ENCODE measurements at places on chromosomes 12 and 14.

- DNase-seq = peak; percentile 55
Observed at GRCh38 chr14:77459072-77459723, 1.3 kb downstream of the AHSA1 start.

GRCh38 chr12:42323856-42324255, 2.0 kb downstream of the ZCRB1 start:
- DNase-seq = no peak

GRCh38 chr12:47397664-47398281, 308.1 kb downstream of the RPAP3 start:
- no peak for DNase-seq

GRCh38 chr12:2536724-2537123, 258.0 kb upstream of the FKBP4 start:
- DNase-seq = no peak

DNA sequence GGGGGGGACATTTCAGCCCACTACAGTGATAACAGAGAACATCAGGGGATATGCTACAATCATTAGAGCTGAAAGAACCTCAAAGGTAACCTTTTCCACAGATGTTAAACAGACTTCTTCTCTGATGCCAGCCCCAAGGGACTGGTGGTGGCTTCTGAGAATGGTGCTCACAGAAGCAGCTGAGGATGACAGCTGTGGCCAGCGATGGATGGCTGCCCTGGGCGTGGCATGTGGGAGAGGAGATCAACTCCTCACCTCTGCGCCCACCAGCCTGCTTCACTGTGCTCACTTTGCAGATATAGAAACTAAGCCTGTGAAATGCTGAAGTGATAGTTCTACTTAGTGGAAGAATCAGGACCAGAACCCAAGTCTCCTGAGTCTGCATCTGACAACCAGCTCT, 33.0 kb downstream of the FOXN3 start:
- DNase-seq = no peak

GRCh38 chr14:95250140-95250769, 69.5 kb downstream of the CLMN start:
- no peak for DNase-seq

DNA sequence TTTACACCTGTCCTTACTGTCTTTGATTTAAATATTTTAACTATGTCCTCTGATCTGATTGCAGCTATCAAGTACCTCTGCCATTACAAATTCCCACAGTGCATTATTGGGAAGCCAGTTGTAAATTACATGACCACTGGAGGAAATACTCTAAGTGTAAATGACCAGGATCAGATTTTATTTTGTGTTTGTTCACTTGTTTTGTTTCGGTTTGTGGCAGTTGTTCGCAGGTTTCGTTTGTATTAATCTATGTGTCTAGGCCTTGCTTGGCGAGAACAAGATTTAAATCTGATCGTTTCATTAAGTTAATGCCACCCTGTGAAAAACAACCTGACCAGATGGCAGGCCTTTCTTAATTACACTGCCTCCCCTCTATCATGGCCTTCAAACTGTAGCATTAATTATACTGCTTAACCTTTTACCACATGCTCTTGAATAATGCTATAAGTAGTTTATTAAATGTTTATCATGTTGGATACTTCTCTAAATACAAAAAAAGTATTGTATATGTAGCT, 990.1 kb downstream of the TMTC2 start:
- DNase-seq = no peak

- no peak for DNase-seq
Observed at GRCh38 chr14:104321802-104322130, 183.4 kb downstream of the KIF26A start.

- no peak for DNase-seq
Observed at GRCh38 chr12:84910549-84911241, 1.9 kb downstream of the SLC6A15 start.

DNA sequence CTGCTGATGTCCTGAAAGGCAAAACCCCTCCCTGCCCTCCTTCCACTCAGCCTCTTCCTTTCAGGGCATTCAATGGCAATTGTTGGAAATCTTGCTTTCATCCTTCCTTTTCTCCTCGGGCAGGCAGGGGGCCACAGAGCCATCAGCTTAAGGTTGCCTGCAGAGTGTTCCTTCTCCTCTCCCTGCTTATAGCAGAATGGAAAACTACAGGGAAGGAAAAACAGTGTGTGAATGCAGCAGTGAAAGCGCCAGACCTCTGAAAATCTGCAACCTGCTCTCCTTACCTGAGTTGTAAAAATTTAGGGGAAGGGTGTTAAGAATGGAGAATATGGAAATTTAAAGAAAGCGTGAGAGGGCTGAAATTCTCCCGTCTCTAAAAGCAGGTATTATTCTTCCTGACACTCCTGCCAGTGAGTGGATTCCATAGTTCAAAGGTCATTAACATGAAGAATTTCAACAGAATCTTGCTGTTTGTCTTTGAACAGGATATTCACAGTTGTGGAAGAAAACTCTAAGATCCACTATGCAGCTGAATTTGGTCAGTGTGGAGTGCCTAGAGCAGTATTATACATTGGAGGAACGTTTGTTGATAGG, 348.8 kb downstream of the KCNH5 start:
- no peak for DNase-seq

GRCh38 chr12:40946612-40947194, 241.4 kb upstream of the PDZRN4 start:
- DNase-seq = peak; percentile 2

GRCh38 chr14:71885301-71885700, 46.9 kb upstream of the RGS6 start:
- DNase-seq = no peak

DNA sequence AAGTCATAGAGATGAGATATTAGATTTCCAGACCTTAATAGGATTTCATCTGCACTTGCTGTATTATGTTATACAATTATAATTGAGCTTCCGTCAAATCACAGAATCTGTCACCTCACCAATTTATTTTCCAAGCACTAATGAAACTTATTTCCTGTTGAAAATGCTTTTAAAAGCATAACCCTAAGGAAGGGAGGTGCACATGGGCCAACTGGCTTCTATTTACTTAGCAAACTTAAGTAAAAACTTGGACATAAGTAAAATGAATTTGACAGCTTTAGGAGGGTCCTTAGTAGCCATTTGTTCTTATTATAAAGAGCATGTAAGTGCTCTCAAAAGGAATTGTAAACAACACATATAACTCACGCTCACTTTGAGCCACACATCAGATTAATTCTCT, 462.2 kb upstream of the TMPO start:
- DNase-seq = no peak

- no peak for DNase-seq
Observed at GRCh38 chr12:32901553-32901952, 5.0 kb upstream of the PKP2 start.
